CD4-positive, alpha-beta memory T cell (primary cell): ENCODE measurements at places on chromosomes 7 and 10. TPM values are rescaled to one million over a fixed set of nuclear protein-coding genes. Genes with fewer than 3 reads are reported as not detected.

Gene GRM8
- not detected for total RNA-seq

Gene FKBP9
- total RNA-seq = not detected

Gene CDC14C
- not detected for total RNA-seq

Gene ANKRD61
- not detected for total RNA-seq

Gene GNAT3
- not detected for total RNA-seq

Gene NPC1L1
- 0.23 TPM for total RNA-seq

GRCh38 chr10:102175415-102175814 lies 23.2 kb downstream of the NOLC1 start:
- H3K4me1 ChIP-seq = no peaks in the 10 kb centered on the region
- H3K4me3 ChIP-seq = no peak overlapping the region
- H3K36me3 ChIP-seq = no peaks in the 10 kb centered on the region
- DNase-seq = no peak
- H3K27ac ChIP-seq = no peak overlapping the region

GRCh38 chr7:15662451-15662850 lies 24.0 kb downstream of the MEOX2 start:
- H3K27ac ChIP-seq = no peak overlapping the region
- H3K27me3 ChIP-seq = no peaks in the 10 kb centered on the region
- H3K4me1 ChIP-seq = no peaks in the 10 kb centered on the region
- no peaks in the 10 kb centered on the region for H3K36me3 ChIP-seq

GRCh38 chr7:15998617-15999016 lies 312.1 kb upstream of the MEOX2 start:
- H3K36me3 ChIP-seq = no peaks in the 10 kb centered on the region

- H3K4me3 ChIP-seq = no peak overlapping the region
- no peak for DNase-seq
- H3K4me1 ChIP-seq = peaks cover 21% of the 10 kb centered on the region
Observed at GRCh38 chr10:5284311-5285057, 80.3 kb upstream of the UCN3 start.

DNA sequence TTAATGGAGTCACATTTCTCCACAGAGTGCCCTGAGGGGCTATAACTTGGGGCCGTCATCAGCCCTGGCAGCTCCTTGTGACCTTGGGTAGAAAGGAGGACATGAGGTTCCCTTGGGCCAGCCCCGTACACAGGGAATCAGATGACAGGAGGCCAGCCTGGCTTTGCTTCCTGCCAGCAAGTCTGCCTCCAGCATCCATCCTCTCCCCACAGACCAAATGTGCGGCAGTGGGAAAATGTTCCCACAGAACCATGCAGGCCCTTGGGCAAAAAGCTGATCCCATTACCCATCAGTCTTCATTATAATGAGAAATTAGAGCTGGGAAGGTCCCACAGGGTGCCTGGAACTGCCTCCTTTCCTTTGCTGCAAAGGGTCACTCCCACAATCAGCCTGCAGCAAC lies 908.3 kb downstream of the GRID1 start:
- no peaks in the 10 kb centered on the region for H3K4me1 ChIP-seq
- H3K4me3 ChIP-seq = no peak overlapping the region
- DNase-seq = no peak
- H3K27me3 ChIP-seq = no peaks in the 10 kb centered on the region
- H3K36me3 ChIP-seq = no peaks in the 10 kb centered on the region

DNA sequence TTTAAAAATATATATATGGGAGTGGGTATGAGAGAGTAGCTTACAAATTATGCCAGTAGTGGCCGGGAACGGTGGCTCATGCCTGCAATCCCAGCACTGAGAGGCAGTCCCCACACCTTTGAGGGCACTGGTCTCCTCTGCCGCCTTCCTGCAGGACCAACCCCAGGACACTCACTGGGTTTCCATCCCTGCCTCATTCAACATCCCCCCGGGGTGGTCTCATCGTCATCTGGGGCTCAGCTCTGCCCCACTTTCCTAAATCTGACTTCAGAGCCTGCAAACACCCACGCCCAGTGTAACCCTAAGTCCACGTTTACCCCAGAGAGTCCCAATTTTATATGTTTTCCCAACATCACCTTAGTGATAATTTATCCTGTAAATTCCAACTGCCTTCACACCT lies 96.5 kb downstream of the DIP2C start:
- no peak for DNase-seq
- H3K4me1 ChIP-seq = no peaks in the 10 kb centered on the region
- H3K27ac ChIP-seq = no peak overlapping the region
- H3K4me3 ChIP-seq = no peak overlapping the region
- H3K36me3 ChIP-seq = no peaks in the 10 kb centered on the region

DNA sequence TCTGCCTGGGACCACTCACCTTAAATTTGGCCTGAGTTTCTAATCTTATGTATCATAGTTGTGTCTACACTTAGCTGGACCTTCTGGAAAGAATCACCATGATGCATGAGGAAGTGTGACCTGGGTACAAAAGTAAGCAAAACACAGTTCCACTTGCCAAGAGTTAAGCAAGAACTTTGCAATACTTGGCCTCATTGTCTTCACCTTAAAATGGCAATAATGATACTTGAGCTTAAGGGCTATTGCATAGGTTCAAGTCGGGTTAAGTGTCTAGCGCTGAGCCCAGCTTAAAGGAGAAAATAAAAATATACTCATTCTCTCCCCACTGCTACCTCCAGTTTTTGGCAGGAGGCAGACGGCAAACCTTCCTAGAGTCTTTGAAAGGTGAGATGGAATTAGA lies 133.9 kb upstream of the BMPER start:
- no peak overlapping the region for H3K4me3 ChIP-seq
- H3K4me1 ChIP-seq = no peaks in the 10 kb centered on the region
- no peaks in the 10 kb centered on the region for H3K36me3 ChIP-seq
- H3K27me3 ChIP-seq = no peaks in the 10 kb centered on the region
- no peak for DNase-seq
- H3K27ac ChIP-seq = no peak overlapping the region

- H3K27ac ChIP-seq = no peak overlapping the region
- no peaks in the 10 kb centered on the region for H3K36me3 ChIP-seq
- DNase-seq = no peak
- no peaks in the 10 kb centered on the region for H3K27me3 ChIP-seq
Observed at GRCh38 chr7:82266081-82266480, 177.5 kb downstream of the CACNA2D1 start.

DNA sequence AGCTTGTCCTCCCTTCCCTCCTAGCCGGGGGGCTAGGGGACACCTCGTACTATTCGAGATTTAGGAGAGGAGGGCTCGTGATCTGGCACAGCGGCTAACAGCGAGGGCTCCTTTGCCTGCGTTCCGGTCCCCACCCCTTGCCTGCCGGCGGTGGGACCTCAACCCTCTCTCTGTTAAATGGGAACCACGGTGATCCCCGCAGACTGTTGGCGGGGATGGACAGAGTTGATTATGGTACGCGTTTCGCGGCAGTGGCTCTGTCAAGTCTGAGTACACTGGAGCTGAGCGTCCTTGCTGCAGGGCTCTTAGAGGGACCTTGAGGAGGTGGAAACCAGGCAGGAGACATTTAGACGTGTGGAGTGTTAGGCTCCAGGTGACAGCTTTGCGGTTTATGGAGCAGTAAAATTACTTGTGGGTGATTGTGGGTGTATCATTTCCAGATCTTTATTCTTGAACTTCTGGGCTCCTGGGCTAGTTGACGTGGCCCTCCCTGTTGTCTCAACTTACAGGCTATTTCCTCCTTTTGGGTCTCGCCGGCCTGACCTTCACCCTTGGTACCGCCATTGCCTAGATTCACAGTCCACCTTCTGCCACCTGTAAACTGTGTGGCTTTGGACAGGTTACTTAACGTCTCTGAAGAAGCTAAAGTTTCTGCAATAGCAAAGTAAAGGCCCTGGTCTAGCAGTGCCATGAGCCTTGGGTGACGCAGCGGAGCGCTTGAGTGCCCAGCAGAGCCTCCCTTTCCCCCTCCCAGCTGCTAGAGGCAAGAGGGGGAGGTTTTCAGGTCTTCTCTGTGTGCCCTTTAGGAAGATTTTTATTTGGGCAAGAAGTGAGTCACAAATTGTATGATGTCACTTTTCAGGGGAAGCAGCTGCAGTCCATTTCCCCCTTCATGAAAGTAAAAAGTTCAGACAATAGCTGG lies 739 bp downstream of the CASP7 start:
- H3K27me3 ChIP-seq = no peaks in the 10 kb centered on the region
- peak; percentile 47 for DNase-seq
- H3K36me3 ChIP-seq = no peaks in the 10 kb centered on the region
- H3K4me3 ChIP-seq = peak overlapping the region; percentile 85
- H3K27ac ChIP-seq = peak overlapping the region; percentile 69
- H3K4me1 ChIP-seq = peaks cover 30% of the 10 kb centered on the region

DNA sequence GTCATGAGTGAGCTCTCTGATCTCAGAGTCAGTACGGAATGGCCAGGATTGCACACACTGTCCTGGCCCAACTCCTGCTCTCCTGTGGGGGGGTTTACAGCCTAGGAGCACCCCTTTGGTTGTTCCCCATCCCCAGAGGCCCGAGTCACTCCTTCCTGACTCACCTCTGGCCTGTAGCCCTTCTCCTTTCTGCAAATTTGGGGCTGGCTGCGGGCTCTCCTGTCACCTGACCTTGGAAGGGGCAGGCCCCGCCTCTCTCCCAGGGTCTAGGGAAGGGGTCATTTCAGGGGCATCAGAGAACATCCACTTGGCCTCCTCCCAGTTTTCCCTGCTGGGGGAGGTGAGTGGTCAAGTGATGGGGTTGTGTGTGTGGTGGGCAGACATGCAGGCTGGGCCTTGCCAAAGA lies 1.7 kb downstream of the NYAP1 start:
- no peaks in the 10 kb centered on the region for H3K36me3 ChIP-seq
- H3K27ac ChIP-seq = no peak overlapping the region
- DNase-seq = no peak
- peaks cover 23% of the 10 kb centered on the region for H3K4me1 ChIP-seq
- H3K27me3 ChIP-seq = no peaks in the 10 kb centered on the region
- no peak overlapping the region for H3K4me3 ChIP-seq

DNA sequence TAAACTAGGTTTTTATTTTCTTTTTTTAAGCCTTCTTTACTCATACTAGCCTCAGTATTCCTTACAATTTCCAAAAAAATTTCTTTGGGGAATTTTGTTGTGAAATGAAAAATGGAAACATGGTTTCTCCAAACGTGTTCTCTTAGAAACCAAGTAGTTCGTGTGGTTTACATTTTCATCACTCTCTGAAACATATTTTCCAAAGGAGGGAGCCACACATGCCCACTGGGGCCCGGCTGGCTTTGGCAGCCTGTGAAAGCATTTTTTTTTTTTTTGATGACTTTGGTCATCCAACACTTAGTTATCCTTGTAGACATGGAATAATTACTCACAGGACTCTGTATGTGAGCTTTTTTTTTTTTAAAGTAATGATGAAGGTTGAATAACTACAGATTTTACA lies 169.6 kb downstream of the C7orf25 start:
- H3K27ac ChIP-seq = no peak overlapping the region
- no peaks in the 10 kb centered on the region for H3K27me3 ChIP-seq
- DNase-seq = no peak
- no peaks in the 10 kb centered on the region for H3K36me3 ChIP-seq
- no peak overlapping the region for H3K4me3 ChIP-seq

DNA sequence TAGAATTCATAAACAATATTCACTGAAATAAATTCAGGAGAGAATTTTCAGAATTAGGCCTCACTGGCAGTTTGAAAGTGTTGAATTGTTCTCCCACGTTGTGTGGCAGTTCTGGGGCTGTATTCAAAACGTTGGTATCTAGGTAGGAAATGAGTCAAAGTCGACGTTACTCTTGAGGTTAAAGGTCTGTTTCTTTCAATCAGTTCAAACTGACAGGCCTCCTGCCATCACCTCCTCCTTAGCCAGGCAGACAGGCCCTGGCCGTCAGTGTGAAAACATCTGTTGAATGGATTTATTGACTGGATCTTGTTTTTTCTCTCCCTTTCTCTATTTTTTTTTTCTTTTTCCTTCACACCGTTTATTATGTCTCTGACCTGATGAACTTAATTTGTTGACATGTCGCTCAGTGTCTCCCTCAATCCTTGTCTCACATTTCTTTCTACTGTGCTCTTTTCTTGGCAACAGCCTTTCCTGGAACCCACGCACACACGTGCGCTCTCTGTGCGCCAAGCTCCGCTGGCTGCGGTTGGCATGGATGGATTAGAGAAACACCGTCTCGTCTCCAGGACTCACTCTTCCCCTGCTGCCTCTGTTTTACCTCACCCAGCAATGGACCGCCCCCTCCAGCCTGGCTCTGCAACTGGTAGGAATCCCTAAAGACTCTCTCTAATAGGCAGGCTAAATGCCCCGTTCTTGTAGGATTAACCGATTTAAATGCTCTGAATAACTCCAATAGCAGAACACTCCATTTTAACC lies 231.7 kb downstream of the HDAC9 start:
- no peak overlapping the region for H3K27ac ChIP-seq
- no peaks in the 10 kb centered on the region for H3K27me3 ChIP-seq
- DNase-seq = no peak

GRCh38 chr10:48358162-48358561 lies 51.7 kb downstream of the MAPK8 start:
- H3K36me3 ChIP-seq = no peaks in the 10 kb centered on the region
- H3K4me3 ChIP-seq = no peak overlapping the region
- no peak for DNase-seq
- no peaks in the 10 kb centered on the region for H3K4me1 ChIP-seq

DNA sequence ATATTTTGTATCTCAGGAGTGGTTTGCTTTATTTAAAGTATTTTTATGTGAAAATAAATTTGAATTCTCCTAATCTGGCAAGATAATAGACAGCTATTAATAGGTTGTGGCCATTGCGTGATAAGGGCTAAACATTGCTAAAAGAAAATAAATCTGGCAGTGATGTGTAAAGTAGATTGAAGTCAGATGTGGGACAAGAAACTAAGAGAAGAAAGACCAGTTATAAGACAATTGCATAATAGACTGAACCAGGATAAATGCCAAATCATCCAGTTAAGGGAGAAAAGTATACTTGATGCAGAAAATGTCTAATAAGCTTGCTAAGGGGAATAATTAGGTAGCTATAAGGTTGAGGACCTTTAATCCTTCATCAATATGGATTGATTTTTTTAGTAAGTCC lies 197.5 kb upstream of the CSTF2T start:
- H3K36me3 ChIP-seq = no peaks in the 10 kb centered on the region
- no peak overlapping the region for H3K4me3 ChIP-seq
- H3K4me1 ChIP-seq = no peaks in the 10 kb centered on the region

DNA sequence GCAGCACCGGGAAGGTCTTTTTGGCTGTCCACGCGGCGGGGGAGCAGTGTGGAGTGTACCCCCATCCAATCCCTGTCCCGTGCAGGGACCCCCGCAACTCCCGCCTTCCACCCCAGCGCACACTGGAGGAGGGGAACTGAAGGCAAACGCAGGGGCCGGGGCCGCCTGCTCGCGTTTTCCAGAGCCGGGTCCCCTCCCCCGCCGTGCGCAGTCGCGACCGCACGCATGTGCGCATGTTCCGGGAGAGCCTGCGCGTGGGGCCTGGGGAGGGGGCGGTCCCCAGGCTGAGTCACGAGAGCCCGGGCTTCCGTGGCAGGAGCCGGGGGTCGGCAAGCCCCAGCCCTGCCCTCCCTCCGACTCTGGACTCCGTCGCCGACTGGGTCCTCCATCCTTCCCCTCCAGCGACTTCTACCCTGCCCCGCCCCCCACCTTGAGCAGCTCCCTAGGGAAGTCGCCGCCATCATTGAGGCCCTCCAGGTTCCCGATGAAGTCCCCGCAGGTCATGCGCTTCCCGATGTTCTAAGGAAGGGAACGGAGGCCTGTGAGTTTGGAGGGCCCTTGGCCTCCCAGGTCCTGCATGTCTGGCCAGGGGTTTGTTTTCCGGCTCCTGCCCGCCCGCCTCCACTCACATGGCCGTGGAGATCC lies 8.0 kb downstream of the PSD start:
- H3K4me3 ChIP-seq = peak overlapping the region; percentile 41
- H3K4me1 ChIP-seq = peaks cover 27% of the 10 kb centered on the region
- H3K27me3 ChIP-seq = peaks cover 11% of the 10 kb centered on the region
- DNase-seq = peak; percentile 67
- H3K27ac ChIP-seq = no peak overlapping the region

- H3K27me3 ChIP-seq = no peaks in the 10 kb centered on the region
- H3K4me3 ChIP-seq = no peak overlapping the region
- H3K4me1 ChIP-seq = no peaks in the 10 kb centered on the region
Observed at GRCh38 chr10:121527690-121528089, 70.6 kb downstream of the FGFR2 start.
